ENCODE measurements at places on chromosomes 7 and 10. TPM values are rescaled to one million over a fixed set of nuclear protein-coding genes. Genes with fewer than 3 reads are reported as not detected.

- no peak for DNase-seq
These were observed 23.2 kb downstream of the NKX2-3 start for GRCh38 chr10:99555825-99556523.

- no peak for DNase-seq
These were observed 92.3 kb downstream of the CTNNA3 start for GRCh38 chr10:67603701-67604100.

HERPUD2 gene
- total RNA-seq: 67.3 TPM

DNA sequence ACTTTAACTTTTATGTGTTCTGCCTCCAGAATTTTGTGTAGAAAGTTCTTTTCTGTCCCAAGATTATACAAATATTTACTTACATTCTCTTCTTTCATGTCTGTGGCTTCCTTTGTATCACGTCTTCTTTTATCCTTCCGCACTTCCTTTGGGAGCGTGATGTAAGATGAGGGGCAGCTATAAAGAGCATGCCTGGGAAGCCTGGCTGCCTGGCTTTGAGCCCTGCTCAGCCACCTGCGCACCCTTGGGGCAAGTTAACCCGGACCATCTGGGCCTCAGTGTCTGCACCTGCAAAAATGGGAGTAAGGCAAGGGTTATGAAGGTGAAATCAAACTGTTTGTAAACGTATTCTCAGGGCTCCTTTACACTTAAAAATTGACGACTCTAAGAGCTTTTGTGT lies 25.2 kb downstream of the PALD1 start:
- no peak for DNase-seq

DNA sequence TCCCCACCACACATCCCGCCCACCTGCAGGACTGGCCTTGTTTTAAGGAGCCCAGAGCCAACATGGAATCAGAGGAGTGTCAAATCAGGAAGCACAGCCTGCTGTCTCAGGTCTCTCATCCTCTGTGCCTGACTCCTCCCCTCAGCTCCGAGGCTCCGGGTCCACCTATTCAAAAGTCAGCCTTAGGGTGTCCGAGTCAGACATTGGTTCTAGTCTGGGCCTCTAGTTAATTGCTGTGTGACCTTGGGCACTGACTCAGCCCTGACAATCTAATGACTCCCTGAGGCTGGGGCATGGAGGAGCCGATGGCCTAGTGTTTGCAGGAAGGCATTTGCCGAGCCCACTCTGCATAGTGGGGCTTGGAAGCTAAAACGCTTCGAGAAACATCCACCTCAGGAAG lies 223.1 kb upstream of the PPP2R2D start:
- DNase-seq: no peak

DNA sequence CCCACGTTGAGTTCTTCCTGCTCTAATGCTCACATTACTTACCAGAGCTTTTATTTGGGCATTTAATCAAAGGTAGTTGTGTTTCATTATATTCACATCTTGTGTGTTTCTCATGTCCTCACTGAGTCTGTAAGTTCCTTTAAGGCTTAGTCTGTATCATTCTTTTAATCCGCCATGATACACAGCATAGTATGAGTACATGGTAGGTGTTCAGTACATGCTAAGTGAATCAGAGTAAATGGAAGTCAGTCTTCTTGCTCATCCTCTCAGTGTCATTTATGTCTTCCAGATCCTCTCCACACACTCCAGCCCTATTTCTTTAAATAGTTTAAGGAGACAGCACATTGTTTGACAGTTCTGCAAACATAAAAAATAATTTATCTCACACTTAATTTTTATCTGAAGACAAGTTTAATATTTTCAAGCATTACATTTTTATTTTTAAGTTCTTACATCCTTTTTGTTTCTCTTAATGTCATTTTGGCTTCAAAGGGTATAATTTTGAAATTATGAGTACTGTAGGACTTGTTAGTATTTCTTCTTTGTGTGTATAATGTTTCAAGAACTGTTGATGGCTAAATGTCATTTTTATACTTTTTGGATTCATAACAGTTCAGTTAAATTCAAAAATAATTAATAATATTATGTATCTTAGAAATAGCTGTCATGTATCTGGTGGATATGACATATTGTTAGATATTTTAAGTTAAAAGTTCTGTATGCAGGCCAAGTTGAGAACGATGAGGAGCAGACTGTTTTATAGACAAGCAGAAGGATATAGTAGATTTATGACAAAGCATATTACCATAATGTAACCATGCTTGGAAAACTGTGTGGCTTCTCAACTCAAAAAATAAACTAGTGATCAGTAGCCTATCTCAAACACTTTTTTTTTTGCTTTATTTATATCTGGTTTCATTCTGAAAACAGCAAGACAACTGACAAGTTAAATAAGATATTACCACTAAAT lies 342.7 kb downstream of the LRMDA start:
- no peak for DNase-seq

PTPRZ1 gene
- not detected for total RNA-seq

DNA sequence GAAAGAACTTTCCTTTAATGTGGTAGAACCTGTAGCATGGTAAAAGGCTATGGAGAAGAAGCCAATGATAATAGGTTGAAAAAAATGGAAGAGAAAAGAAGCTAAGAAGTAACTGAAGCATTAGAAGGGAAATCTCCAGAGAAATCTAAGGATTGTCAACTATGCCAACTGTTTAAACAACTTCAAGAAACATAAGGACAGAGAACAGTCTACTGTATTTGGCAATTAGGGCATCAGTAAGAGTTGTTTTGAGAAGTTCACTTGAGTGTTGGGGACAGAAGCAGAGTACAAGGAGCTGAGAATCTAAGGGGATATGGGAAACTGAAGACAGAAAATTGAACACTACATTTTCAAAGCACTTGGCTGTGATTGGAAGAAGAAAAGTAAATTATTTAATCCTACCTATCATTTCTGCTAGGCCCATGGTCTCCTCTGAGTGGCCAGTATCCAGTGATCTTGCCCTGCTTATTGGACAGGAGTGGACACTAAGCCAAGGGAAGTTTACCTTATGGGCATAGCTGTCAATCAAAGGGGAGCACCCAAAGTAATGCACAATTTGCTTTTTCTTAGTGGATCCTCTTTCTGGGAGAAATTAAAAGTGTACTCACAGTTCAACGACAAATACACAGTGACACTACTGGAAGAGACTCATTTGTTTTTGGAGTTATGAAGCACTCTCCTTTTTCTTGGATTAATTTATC lies 56.4 kb upstream of the CCDC71L start:
- no peak for DNase-seq

TMEM270 gene
- total RNA-seq: not detected

- no peak for DNase-seq
These were observed 276.5 kb downstream of the PTPRN2 start for GRCh38 chr7:158310924-158311666.

OPN1SW gene
- not detected for total RNA-seq

DNA sequence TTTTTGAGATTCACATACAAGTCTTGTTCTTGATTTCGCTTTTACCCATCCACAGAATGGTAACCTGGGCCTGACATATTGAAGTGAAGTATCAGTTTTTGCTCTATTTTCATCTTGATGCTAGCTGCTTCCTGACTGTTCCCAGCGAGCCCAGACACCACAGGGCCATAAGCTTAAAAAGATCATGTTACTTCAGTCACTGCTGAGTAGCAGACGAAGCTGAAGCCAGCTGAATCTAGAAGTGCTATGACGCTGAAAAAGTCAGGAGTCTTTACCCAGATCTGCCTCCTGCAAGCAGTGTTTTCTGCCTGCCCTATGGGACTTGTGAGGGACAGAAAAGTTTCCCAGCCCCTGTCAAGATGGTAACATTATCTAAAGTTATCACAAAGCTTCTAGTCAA lies 2.7 kb upstream of the PRXL2A start:
- no peak for DNase-seq

DNA sequence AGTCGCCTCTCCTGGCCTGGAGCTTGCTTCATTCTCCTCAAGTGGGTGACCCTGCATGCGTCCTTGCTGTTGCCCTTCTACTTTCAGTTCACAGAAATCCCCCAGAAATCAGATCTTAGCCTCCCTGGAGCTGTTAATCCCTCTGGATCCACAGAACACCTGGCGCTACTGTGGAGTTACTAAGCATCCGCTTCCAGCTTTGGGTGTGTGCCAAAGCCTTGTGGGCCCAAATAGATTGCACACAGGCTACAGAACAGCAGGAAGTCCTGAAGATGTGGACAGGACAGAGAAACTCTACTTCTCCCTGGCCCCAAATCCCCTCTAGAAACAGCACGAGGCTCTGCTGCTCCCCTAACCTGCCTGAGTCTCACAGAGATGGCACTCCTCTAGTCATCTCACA lies 36.6 kb upstream of the PDLIM1 start:
- DNase-seq: no peak

OPTN gene
- total RNA-seq: 148 TPM

DNA sequence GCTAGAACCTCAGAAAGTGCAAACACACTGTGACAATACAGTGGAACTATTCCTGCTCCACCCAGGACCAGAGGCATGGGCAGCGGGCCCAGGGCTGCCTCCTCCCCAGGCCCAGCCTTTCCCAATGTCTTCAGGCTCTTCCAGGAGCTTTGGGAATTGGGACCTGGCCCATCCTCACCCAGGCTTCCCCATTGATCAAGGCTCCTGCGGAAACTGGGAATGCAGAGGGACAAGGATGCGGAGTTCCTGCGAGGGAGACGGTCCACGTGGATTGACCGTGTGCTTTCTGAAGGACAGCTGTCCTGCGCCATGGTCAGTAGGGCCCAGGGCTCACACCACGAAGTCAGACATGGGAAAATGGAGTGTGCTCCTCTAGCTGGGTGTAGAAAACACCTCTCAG lies 56.6 kb downstream of the CSGALNACT2 start:
- DNase-seq: no peak
